ENCODE measurements at places on chromosomes 5 and 9.

GRCh38 chr5:77316871-77317661 lies 106.6 kb downstream of the PDE8B start:
- no peak for DNase-seq

DNA sequence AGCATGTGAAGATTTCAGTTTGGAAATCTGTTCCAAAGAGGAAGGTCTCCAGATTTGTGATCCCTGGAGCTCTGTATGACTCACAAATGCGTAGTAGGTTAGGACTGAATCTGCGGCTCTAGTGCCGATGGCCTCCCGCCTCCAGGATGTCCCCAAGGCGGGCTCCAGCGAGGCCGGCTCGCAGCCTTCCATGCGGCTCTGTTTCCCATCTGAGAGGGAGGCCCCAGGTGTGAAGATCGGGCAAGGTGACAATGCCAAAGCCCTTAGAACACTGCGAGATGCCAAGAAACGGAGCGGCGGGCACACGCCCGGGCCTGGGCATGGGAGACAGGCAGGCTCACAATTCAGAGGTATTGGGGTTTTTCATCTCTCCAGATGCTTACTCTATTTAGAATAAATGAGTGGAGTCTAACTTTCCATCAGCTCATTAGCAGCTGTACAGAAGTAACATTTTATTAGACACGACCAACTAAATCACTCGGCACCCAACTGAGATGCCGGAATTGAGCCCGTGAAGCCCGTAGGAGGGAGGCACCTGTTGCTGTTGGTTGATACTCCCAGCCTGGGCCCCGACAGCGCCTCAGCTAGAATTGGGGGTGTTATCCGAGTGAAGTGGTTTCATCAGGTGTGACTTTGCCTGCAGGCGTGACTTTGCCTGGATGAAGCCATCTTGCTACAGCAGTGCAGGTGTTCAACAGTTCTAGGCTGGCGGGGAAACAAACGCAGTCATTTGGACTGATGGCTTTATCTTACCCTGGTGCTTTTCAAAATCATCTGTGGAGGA lies 7.4 kb upstream of the MRPS2 start:
- DNase-seq, result no peak

DNA sequence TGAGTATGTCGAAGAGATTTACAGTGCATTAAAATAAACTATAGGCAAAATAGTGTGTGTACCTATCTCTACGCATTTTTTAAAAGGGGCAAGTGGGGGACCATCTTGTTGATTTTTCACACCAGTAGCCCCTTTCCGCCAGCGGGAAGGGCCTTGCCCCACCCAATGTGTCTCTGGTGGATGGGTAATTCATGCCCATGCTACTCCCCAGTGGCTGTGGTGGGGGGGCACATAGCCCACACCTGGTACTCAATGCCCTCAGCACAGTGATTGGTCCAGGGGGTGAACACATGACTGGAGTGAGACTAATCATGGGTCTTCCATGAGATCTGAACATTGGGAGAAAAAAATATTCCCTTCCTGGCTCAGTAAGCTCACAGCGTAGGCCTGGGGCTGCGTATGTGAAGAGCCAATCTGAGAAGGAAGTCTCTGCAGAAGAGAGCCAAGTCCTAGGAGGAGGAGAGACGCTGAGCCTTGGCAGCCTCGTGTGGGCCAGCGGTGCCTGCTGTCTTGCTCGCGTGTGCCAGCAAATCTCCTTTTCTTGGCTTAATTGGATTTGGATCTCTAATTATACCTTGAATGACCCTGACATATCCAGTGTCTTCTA lies 103.4 kb downstream of the ADAMTS2 start:
- no peak for DNase-seq

DNA sequence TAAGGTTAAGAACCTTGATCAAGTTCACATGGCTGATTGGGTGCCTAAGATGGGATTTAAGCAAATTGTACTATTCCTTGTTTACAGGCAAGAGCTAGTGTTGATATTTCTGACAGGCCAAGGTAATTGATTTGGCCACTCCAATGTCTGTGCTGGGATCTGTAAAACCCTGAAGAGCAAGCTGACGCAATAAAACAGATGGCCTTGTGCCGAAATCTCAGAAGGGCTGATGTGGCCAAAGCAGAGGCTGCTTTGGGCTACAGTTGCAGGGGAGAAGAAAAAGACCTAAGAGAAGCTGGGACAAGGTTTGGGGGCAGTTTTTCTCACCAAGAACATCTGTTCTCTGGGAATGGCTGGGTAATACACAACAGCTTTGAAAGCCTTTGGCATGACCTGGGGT lies 463.2 kb upstream of the ZNF608 start:
- DNase-seq, result no peak

- peak; percentile 65 for DNase-seq
Observed at GRCh38 chr5:67221487-67222242, 25.1 kb upstream of the CD180 start.

DNA sequence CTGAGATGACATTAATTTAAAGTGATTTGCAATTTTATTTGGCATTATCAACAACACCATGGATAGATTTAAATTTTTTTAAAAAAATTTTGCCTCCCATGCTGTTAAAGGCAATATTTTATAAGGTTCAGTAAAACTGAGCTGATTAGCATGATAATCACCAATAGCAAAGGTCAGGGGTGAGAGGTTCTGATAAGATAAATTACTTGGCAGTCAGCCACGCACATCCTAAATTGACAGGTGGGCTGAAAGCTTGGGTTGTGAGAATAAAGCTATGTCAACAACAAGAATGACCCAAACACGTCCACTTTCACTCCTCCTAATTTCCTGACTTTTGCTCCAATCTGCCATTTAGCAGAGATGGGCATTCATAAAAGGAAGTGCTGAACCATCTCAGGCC lies 127.1 kb downstream of the LHFPL2 start:
- no peak for DNase-seq

GRCh38 chr9:70076678-70077077 lies 33.0 kb downstream of the MAMDC2 start:
- DNase-seq, result no peak

- DNase-seq, result peak; percentile 66
Observed at GRCh38 chr5:150801117-150801927, 22.8 kb downstream of the SMIM3 start.

DNA sequence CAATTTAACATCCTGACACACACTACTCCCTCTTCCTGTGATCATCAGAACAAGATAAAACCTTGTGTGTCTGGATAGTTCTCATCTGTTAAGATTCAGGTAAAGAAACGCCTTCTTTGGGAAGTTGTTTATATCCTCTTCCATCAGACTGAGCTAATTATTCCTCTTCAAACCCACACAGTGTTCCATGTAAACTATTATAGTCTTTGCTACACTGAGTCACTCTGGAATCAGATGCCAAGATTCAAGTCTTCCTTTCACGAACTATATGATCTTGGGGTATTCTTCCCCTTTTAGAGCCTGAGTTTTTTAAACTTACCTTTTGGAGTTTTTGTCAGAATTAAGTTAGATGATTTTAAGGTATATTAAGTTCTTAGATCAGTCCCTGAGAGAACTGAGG lies 2.0 kb downstream of the OR1J1 start:
- DNase-seq, result no peak

- DNase-seq, result no peak
Observed at GRCh38 chr5:134846641-134846960, 833 bp downstream of the C5orf24 start.

GRCh38 chr5:145791866-145792265 lies 43.3 kb downstream of the PRELID2 start:
- DNase-seq, result no peak

DNA sequence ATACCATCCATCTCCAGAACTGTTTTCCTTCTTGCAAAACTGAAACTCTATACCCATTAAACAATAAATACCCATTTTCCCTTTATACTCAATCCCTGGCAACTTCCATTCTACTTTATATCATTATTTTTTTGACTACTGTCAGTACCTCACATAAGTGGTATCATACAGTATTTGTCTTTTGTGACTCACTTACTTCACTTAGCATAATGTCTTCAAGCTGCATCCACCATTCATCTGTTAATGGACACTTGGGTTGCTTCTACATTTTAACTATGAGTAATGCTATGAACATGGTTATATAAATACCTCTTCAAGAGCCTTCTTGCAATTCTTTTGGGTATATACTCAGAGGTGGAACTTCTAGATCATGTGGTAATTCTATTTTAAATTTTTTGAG lies 11.6 kb upstream of the TYRP1 start:
- DNase-seq, result no peak

GRCh38 chr9:87681271-87682061 lies 44.5 kb upstream of the CTSL start:
- DNase-seq, result no peak

- no peak for DNase-seq
Observed at GRCh38 chr5:43569236-43569746, 12.4 kb upstream of the PAIP1 start.

- no peak for DNase-seq
Observed at GRCh38 chr9:12516031-12516430, 177.2 kb upstream of the TYRP1 start.

GRCh38 chr9:130039528-130040147 lies 3.4 kb downstream of the FNBP1 start:
- DNase-seq, result peak; percentile 43

DNA sequence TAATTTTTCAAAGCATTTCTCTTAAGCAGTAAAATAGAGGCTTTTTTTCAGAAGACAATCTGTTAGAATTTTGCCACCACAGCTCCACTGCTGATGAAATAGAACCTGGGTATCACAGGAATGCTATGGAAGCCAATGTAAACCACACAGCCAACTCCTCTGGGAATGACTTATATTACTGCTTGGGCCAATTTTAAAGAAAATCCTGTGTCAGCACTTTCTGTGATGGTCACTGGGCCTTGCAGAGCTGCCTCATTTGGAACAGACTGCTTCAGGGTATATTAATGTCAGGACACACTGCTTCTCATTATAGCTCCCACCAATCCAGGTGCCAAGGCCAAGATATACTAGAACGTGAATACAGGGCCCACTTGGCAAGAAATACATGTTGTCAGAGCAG lies 144.1 kb upstream of the ACTBL2 start:
- no peak for DNase-seq

DNA sequence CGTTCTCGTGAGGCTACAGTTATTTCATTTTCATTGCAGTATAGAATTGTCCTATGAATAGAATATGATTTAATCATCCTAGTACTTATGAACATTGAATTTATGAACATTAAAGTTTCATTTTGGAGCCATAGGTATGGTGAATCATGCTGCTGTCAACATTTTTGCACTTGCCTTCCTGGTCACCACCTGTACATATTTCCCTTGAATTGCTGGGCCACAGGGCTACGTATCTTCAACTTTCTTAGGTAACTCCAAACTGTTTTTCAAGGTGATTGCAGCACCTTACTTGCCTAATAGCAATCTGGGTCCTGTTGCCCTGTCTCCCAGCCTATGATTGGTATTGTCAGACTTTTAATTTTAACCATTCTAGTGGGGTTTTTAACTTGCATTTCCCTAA lies 6.5 kb upstream of the RNF145 start:
- DNase-seq, result no peak

GRCh38 chr5:116922532-116922931 lies 347.9 kb upstream of the SEMA6A start:
- DNase-seq, result no peak

- no peak for DNase-seq
Observed at GRCh38 chr5:154276973-154277331, 86.4 kb downstream of the GALNT10 start.

- DNase-seq, result no peak
Observed at GRCh38 chr5:32233696-32234447, 59.8 kb upstream of the GOLPH3 start.

DNA sequence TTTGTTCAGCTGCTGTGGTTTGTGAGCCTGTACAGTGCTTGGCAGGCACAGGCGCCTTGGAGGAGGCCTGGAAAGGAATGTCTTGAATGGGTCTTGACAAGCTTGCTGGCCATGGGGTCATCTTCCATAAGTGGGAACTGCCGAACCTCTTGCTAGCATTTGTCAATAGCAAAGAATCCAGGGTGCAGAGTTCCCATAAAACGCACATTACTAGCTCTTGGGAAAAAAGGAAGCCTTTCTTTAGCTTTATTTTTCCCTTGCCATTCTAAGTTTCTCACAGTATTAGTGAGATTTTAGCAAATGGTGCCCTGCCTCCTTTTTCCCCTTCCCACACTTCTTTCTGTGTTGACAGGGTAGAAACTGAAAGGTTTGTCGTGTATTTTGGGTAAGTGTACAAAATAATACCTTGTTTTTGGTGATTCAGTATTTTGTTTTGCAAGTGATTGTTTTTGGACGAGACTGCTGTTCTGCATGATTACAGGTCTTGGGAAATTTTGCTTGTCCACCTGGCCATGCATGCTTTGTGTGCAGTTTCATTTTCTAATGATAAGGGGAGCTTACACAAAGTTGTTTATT lies 82.0 kb downstream of the ADGRV1 start:
- DNase-seq, result no peak

GRCh38 chr5:73376618-73377170 lies 71.9 kb downstream of the FOXD1 start:
- DNase-seq, result no peak

DNA sequence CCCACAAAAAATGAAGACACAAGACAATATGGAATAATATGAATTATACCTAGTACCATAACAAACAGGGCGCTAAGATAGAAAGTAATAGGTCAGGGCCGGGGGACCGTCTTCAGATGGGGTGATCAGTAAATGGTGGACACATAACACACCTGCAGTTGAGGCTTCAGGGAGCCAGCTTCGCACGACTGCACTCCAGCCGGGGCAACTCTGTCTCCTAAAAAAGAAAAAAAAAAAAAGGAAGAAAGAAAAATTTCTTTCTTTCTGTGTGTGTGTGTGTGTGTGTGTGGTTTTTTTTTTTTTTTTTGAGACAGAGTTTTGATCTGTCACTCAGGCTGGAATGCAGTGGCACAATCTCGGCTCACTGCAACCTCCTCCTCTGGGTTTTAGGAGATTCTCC lies 75.0 kb upstream of the HSPA9 start:
- no peak for DNase-seq

- DNase-seq, result peak; percentile 73
Observed at GRCh38 chr9:35611230-35611797, 6.3 kb downstream of the TESK1 start.

- no peak for DNase-seq
Observed at GRCh38 chr9:17807613-17808282, 228.9 kb downstream of the SH3GL2 start.

GRCh38 chr5:151075698-151076331 lies 5.0 kb downstream of the TNIP1 start:
- DNase-seq, result no peak

- no peak for DNase-seq
Observed at GRCh38 chr9:137192448-137192780, 3.9 kb downstream of the SSNA1 start.

DNA sequence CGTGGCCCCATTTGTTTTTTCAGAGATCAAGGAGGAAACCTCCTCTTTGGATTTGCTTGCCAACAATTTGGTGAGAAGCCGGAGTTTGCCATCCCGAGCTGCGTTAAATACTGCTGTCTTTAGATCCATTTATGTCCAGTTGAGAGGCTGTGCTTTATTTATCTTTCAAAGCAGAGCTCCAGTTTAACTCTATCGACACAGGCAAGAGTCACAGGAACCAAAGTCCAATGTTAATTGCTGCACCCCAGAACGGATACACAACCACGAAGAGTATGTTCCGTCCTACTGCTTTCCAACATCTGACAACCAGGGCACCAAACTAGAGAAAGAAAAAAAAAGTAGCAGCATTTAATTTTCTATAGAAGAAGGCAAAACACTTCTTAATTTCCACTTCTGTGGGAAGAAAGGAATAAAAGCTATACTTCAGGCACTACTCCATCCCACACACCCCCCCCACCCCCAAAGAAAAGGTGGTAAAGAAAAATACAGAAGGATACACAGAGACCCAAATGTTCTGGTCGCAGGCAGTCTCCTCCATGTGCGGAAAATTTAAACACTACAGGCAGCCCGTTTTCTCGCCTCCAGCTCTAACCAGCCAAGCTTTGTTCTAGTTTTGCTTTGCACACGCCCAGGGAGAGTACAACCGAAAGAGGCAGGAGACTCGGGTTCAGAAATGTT lies 1.1 kb downstream of the FEM1C start:
- DNase-seq, result peak; percentile 53

GRCh38 chr9:125472562-125472925 lies 210.9 kb downstream of the GAPVD1 start:
- DNase-seq, result no peak
